GOT3 (cell line): ENCODE measurements at places on chromosomes 6 and 20.

- DNase-seq, result no peak
Measured at GRCh38 chr6:22300273-22300998, 3.6 kb upstream of the PRL start.

GRCh38 chr6:40550202-40551101 lies 36.7 kb downstream of the LRFN2 start:
- DNase-seq, result no peak

GRCh38 chr6:150696190-150696589 lies 96.5 kb downstream of the PLEKHG1 start:
- no peak for DNase-seq

GRCh38 chr6:815348-815738 lies 122.4 kb upstream of the EXOC2 start:
- no peak for DNase-seq

DNA sequence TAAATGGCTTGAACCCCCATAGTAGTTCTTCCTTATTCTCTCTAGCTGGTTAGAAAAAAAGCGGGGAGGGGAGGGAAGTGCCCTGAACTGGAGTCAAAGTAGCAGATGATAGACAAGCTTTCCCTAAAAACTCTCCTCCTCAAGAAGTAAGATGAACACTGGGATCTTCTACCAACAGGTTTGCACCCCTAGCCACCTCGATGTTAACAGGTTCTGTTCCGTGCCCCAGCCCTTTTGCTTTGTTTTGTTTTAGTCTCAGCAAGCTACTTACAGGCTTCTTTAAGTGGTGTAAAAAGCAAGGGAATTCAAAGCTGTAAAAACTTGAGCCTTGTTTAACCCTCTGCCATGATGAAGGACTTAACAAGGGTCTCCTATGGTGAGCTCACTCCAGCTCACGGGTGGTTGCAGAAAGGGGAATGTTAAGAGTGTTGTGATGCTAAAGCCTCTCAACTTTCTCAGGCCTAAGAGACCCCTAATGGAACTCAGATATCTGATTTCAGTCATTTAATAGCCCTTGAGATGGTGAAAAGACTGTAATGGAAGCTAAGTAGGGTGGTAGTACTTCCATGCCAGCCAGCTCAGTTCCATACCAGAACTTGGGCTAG lies 106.0 kb downstream of the FOXO3 start:
- no peak for DNase-seq

- no peak for DNase-seq
Measured at GRCh38 chr20:8144282-8145245, 12.5 kb downstream of the PLCB1 start.

DNA sequence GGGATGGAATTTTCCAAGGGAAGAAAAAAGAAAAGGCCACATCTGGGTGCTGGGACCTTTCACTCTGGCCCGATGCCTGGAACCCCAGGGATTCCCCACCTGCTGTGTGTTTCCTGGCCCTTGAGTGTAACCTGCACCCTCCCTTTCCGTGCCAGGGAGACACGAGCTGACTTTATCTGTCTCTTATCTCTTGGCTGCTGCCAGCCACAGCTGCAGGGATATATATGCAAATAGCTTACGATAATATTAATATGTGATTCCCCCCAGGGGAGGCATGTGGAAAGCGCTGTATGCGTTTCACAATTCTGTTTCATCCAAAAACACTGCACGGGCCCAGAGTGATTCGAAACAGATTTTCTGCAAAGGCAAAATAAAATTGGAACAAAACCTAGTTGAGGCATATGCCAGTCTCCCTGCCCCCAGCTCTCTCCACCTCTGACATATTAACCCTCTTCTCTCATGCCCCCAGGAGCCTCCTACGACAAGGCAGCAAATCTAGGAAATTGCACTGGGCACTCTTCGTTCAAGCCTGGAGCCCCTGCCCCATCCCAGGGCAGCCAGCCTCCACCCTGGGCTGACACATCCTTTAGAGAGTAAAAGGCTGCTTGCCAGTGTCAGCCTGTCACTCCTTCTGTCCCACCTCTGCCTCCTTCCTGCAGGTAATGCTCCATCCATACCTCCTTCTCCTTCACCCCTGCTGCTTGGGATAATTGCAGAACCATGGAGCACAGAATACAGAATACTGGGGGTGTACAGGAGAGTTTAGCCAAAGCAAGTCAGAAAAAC lies 1.3 kb downstream of the RIPOR3 start:
- no peak for DNase-seq

DNA sequence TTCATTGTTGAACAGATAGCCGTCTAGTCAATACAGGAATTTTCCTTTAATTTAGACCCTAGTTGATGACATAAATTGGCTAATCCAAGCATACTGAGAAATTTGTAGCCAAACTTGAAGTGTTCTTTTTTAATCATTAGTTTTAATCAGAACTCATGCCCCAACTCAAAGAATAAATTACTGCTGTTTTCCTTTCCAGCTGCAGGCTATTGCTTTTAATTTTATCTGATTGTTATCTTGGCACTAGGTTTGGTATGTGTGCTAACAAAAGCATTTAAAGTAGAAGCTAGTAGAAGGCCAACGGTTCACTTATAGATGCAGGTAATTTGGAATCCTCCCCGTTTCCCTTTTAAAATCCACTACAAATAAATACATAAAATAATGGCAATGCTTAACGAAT lies 188.5 kb downstream of the CD109 start:
- DNase-seq, result no peak

DNA sequence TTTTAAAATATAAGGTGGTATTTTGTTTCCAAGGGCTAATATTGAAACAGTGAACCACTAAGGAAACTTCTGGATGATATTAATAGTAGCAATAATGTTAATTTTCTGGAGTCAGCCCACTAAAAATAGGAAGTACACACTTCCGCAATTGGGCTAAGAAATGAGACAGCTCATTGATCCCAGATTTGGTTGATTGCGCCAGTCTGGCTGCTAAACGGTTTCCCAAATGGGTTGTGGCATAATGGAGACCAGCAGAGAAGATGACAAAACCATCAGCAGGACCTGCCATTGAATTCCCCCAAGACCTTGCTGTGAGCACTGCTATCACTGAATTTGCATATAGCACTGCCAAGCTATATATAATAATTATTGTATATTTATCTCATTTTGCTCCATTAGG lies 71.2 kb upstream of the SGK1 start:
- DNase-seq, result no peak
